Activated T-cell treated with anti-CD3 and anti-CD28 coated beads, Interleukin-2, amount 50 U/mL, for 4 hours (primary cell): ENCODE measurements at places on chromosomes 5 and 9. TPM values are rescaled to one million over a fixed set of nuclear protein-coding genes. Genes with fewer than 3 reads are reported as not detected.
A peak's percentile ranks its signal among the peaks of the same experiment; 100 is the strongest.

The TYRP1 gene
- total RNA-seq, result not detected

The ZFP37 gene
- total RNA-seq, result 0.98 TPM

The LHX6 gene
- total RNA-seq, result not detected

The BAG1 gene
- 117 TPM for total RNA-seq

The FCN1 gene
- total RNA-seq, result not detected

GRCh38 chr5:150577378-150578139 is 62.9 kb upstream of the SYNPO start:
- DNase-seq, result no peak

DNA sequence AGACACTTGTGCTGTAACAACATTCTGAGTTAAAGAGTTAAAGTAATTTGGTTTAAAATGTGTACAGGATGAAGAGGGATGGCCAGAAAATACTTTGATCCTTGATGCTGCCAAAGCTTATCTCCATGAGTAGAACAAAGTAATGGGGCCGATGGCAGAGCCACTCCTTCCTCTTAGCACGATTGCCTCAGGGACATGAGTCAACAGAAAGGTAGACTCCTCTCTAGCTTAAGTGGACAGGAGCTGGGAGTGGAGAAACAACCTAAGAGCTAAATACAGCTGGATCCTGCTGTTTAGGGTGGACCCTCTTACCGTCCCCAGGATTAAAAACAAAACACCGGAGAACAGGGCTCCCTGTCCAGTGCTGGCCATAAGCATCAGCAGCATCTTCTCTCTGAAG is 267.3 kb downstream of the IRX1 start:
- DNase-seq, result no peak

GRCh38 chr9:71306134-71306533 is 184.7 kb upstream of the TRPM3 start:
- no peak for DNase-seq

DNA sequence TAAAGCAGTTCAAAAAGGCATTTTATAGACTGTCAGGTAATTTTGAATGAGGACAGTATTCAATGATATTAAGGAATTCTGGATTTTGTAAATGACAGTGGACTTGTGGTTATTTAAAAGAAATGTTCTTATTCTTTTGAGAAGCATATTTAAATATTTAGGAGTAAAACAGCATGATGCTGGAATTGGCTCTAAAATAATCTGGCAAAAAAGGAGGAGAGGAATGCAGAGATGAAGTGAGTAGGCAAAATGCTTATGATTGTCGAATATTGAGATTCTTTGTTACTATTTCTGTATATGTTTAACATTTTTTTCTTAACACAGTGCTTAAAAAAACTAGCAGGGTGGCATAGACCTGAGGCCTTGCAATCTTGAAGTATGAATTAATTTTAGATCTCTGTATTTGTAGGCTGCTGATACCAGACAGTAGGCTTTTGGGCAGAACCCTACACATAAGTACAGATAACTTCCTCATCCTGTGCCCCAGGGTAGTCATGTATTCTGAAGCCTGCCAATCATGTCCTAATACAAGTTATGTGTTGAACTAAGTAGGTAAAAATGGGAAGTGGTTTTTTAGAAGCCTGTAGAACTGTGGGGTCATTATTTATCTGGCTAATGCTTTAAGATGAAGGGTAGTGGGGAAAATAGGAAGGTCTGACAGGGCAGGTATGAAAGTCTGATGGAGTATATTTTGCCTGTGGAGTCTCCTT is 9.4 kb downstream of the CD180 start:
- no peak for DNase-seq

DNA sequence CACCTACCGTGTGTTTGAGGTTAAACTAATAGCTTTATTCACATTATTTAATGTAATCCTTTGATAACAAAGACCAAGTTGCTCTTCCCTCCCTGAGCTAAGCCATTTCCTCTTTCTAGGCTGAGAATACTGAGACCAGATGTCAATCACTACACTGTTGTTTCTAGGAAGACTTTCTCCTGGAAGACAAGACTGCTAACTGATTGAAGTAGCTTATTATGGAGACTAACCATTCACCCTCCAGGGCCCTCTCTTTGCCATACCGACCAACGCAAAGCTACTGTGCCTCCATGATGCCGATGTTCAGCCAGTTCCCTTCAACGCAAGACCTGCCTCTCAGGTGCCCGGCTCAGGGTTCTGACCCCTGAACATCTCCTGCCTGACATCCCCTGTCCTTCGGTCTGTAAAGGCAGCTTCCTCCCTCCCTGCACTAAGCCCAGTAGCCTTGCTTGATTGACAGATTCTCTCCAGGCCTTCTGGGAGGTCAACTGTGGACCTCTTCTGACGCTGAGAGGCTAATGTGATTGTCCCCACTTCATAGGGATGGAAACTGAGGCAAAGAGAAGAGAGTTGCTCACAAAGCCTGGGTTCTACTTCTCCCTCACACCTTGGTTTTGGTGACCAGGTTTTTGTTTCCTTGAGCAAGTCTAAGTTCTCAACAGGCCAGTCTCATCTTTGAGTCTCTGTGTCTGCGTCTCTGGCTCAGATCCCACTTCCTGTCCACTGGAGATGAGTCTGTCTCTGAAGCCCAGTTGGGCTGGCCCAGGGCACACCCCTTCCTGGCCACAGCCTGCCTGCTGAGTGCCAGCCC is 259.7 kb upstream of the IRX2 start:
- no peak for DNase-seq

DNA sequence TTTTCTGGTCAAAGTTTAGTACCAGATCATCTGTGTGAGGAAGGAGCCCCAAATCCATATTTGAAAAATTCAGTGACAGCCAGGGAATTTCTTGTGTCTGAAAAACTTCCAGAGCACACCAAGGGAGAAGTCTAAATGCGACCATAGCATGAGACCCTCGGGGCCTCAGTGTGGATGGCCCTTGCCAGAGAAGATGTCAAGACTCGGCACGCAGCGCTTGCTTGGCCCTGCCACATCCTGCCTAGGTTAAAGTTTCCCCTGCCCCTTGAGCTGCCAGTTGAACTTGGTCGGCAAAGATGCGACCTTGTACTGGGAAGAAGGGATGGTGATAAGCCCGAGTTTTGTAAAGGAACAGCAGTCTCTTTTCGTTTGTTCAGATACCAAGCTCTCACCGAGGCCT is 65.8 kb downstream of the IL31RA start:
- no peak for DNase-seq

GRCh38 chr5:154221371-154221896 is 30.9 kb downstream of the GALNT10 start:
- peak; percentile 39 for DNase-seq

- no peak for DNase-seq
These were observed 58.4 kb downstream of the ARL15 start for GRCh38 chr5:54251981-54252380.
